Fibroblast of lung (primary cell): ENCODE measurements at places on chromosomes 12 and 14. TPM values are rescaled to one million over a fixed set of nuclear protein-coding genes. Genes with fewer than 3 reads are reported as not detected.

DNA sequence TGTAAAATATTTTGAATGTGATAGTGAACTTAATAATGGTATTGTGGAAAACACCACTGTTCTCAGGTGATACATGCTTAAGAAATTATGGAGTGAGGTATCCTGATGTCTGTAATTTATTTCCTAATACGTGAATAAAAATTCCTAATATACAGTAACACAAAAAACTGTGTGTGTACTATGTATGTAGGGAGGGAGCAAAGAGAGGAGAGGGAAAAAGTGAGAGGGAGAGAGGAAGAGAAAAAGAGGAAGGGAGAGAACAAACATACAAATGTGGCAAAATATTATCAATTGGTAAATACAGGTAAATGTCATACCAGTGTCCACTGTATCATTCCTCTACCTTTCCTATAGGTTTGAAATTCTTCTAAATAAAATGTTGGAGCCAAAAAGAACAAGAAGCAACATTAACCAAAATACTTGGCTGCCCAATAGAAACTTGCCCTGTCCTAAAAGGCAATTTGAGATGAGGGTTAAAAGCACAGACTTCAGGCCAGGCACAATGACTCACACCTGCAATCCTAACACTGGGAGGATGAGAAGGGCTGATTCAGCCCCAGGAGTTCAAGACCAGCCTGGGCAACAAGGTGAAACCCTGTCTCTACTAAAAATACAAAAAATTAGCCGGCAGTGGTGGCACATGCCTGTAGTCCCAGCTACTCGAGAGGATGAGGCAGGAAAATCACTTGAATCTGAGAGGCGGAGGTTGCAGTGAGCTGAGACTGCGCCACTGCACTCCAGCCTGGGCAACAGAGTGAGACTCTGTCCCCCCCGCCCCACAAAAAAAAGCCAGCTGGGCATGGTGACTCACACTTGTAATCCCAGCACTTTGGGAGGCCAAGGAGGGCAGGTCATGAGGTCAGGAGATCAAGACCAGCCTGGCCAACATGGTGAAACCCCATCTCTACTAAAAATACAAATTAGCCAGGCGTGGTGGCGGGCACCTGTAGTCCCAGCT, 14.5 kb downstream of the R3HDM2 start:
- DNase-seq, result peak; percentile 36
- H3K4me1 ChIP-seq, result no peaks in the 10 kb centered on the region
- no peaks in the 10 kb centered on the region for H3K36me3 ChIP-seq
- H3K4me3 ChIP-seq, result no peak overlapping the region

DNA sequence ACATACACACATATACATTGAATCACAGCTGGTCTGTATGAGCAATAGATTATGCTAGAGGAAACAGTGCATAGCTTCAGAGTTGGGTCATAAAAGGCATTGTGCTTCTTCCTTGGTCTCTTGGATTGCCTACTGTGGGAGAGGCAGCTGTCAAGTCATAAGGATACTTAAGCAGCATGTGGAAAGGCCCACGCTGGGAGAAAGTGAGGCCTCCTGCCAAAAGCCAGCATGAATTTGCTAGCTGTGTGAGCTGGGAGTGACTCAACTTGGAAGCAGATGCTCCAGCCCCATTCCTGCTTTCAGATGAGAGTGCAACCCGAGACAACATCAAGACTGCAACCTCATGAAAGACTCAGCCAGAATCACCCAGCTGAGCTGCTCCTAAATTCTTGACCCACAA, 311.9 kb upstream of the TBX3 start:
- H3K4me3 ChIP-seq, result no peak overlapping the region
- H3K4me1 ChIP-seq, result no peaks in the 10 kb centered on the region
- no peaks in the 10 kb centered on the region for H3K27me3 ChIP-seq
- H3K36me3 ChIP-seq, result no peaks in the 10 kb centered on the region
- peak; percentile 54 for DNase-seq
- H3K27ac ChIP-seq, result no peak overlapping the region

Gene CD163
- 0.03 TPM in 1 of 2 replicates, not detected in the other for polyA plus RNA-seq

DNA sequence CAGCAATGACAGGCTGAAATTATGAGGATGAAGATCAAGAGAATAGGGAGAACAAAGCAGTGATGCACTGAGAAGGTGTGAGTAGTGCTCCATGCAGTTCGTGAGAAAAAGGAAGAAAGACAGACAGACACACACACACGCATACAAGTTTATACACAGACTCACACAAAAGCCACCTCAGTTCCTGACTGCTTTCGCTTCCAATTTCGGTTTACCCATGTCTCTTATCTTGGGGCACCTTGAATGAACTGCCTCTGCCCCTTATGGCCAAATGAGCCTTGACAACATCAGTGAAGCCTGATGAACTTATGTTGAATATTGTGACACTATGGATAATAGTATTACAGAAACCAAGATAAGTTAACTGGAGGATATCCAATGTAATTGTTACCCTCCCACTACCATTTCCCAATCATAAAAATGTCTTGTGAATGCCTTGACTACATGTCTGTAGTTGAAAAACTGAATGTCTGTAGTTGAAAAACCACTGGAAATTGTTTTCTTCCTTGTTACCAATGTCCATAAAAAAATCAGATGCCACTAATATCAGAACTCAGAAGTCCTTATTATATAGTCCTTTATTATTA, 380.4 kb upstream of the DDHD1 start:
- no peak overlapping the region for H3K27ac ChIP-seq
- no peaks in the 10 kb centered on the region for H3K36me3 ChIP-seq
- no peak overlapping the region for H3K4me3 ChIP-seq
- DNase-seq, result no peak
- no peaks in the 10 kb centered on the region for H3K27me3 ChIP-seq

Gene RNASE1
- not detected in 2 replicates for polyA plus RNA-seq

GRCh38 chr12:122318607-122319605, 52.6 kb upstream of the VPS33A start:
- H3K4me3 ChIP-seq, result no peak overlapping the region
- peak; percentile 86 for DNase-seq
- H3K27me3 ChIP-seq, result no peaks in the 10 kb centered on the region
- peaks cover 7% of the 10 kb centered on the region for H3K36me3 ChIP-seq
